ENCODE measurements at places on chromosomes 12 and 14.

DNA sequence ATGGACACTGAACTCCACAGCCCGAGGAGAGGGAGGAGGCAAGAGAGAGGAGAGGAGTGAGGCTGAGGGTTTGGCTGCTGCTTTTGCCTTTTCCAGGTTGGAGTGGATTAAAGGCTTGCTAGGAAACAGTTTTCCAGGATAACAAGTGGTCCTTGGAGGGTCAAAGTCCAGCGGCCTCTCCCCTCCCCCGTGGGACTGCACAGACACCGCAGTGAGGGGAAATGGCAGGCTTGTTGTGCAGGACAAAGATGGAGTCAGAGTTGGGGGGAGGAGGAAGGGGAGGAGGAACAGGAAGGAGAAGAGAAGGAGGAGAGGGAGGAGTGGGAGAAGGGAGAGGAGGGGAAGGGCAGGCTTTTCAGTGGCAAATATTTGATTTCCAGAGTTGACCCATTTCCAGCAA lies 245.5 kb downstream of the RBM19 start:
- no peak for DNase-seq

GRCh38 chr14:60242429-60242828 lies 6.6 kb upstream of the PPM1A start:
- DNase-seq: no peak

DNA sequence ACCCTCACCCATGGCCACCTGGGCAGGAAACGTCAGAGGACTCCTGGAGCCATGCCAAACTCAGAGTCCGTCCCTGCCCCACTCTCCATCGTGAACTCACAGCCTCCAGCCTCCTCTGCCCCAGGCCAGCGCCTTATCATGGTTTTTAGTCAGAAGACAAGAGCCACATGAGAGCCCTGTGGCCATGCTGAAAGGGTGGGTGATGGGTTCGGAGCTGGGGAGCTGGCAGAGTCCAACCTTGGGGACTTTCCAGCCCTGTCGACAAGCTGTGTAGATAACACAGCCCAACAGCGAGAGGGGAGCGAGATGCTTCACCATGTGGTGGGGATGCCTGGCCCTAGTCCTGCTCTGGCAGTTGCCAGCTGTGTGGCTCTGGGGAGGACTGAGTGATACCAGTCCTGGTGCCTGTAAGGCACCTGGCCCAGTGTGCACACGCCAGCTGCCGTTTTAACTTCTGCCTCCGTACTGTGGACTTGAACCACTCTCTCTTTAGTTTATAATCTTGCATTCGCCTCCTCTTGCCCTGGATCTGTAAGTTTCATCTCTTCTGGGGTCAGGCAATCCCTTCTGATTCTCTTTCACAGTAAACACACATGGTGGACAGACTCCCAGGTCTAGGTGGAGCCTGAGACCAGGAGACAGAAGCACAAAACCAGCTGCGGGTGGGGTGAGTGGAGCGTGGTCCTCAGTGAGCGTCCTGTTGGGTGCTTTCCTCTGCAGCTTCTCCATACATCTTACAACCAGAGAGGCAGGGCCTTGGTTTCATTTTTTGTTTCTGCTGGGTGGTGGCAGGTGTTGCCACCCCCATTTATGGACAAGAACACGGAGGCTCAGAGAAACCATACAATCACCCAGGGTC lies 55.3 kb downstream of the RIN3 start:
- no peak for DNase-seq

DNA sequence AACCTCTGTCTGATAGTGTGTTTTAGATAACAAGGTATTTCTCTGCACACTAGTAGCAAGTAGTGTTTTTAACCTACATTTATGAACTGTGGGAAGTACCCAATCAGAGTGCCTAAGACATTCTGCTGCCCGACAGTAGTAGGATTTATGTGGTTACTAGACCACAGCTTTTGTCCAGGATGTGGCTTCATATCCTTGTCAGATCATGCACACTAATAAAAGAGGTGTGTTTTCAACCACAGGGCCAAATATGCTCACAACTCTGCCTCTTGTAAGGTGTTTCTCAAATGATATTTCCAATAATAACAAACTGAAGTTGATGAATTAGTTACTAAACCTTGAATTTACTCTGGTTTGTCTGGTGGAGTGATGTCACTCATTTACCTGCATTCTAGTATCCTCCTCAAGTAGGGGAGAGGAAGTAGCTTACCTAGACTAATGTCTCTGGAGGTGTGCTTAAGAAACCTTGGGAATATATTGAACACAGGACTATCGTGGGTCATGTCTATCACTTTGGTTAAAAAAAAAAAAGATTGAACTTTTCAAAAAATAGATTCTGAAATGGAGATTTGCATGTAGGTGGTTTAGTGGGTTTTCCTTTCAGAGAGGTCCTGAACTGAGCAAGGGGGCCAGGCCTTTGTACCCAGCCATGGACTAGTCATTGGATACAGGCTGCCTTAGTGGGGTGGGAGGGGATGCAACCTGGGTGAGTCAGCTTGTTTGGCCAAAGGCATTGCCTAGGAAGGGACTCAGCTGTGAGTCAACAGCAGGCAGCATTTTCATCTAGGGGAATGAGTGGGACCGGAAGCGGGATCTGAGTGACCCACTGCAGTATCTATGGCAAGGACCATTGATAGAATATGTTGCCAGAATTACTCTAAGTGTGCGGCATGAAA lies 14.1 kb downstream of the FBXW8 start:
- DNase-seq: no peak

DNA sequence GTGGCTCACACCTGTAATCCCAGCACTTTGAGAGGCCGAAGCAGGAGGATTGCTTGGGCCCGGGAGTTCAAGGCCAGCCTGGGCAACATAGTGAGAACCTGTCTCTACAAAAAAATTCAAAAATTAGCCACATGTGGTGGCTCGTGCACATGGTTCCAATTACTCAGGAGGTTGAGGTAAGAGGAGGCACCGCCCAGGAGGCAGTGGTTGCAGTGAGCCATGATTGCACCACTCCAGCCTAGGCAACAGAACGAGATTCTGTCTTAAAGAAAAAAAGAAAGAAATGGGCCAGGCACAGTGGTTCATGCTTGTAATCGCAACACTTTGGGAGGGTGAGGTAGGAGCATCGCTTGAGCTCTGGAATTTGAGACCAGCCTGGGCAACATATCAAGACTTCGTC lies 33.5 kb downstream of the MAP1LC3B2 start:
- no peak for DNase-seq

DNA sequence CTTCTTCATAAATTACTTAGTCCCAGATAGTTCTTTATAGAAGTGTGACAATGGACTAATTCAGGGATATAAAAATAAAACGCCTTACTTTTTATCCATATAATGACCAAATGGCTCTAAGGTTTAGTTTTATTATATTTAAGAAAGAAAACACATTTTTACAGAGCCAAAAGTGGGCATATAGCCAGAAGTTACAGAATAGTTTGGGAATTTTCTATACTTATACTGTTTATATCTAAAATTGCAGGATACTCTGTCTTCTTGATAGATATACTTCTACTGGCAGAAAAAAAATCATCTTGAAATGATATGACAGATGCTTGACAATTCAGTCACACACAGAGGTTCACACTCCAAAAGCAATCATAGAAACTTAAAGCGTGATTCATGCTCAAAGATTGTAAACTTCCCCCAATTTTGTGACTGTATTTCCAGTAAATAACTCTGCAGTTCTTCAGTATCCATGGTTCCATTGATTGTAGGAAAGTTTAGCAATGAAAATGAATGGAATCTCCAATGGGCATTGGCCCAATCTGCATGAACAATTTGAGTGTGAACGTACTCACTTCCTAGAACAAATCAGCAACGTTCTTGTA lies 307.8 kb downstream of the NOVA1 start:
- no peak for DNase-seq

All from globus pallidus (tissue), 1 donor.